ENCODE measurements at places on chromosomes 16 and 17. TPM values are rescaled to one million over a fixed set of nuclear protein-coding genes. Genes with fewer than 3 reads are reported as not detected.
A peak's percentile ranks its signal among the peaks of the same experiment; 100 is the strongest.

DNA sequence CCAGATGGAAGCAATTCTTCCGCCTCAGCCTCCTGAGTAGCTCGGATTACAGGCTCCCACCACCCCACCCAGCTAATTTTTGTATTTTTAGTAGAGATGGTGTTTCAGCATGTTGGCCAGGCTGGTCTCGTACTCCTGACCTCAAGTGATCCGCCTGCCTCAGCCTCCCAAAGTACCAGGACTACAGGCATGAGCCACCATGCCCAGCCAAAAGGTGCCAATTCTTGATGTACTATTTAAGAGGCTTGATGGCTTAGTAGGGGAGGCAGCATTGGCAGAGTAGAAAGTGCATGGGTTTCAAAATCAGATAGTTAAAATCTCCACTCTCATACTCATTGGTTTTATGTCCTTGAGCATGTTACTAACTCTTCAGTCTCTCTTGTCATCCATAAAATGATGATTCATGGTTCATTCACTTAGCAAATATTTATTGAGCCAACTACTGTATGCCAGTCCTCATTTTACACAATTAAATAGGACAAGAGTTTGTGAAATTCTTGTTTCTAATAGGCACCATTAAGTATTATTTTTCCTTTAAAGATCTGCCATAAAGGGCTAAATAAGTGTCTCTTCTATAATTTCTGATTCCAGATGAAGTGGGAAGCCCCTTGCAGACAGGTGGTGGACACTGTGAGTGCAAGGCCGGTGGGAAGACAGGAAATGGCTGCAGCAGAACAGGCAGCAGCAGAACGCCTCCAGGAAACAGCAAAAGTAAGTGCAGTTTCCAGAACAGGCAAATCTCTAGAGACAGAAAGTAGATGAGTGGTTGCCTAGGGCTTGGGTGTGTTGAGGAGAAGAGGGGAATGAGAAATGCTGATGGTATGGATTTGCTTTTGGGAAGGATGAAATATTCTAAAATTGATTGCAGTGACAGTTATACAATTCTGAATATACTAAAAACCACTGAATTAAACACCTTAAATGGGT is 8.2 kb upstream of the RPL27 start:
- no peak for DNase-seq

- no peak for DNase-seq
Measured at GRCh38 chr17:82440469-82440981, 10.0 kb downstream of the CYBC1 start.

DNA sequence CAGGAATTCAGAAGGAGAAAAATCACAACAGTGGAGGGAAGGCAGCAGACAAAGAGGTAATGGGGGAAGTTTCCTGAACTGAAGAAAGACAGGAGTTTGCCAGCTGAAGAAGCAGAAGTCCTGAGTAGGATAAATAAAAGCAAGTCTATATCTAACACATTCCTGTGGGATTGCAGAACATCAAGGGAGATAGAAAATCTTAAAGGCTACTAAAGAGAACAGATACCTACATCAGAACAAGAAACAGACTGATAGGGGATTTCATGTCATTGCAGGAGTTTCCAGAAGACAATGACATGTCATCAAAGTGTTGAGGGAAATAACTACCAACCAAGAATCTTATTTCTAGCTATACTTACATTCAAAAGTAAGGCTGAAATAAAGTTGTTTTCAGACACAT is 21.3 kb upstream of the CRYBA1 start:
- no peak for DNase-seq

DNA sequence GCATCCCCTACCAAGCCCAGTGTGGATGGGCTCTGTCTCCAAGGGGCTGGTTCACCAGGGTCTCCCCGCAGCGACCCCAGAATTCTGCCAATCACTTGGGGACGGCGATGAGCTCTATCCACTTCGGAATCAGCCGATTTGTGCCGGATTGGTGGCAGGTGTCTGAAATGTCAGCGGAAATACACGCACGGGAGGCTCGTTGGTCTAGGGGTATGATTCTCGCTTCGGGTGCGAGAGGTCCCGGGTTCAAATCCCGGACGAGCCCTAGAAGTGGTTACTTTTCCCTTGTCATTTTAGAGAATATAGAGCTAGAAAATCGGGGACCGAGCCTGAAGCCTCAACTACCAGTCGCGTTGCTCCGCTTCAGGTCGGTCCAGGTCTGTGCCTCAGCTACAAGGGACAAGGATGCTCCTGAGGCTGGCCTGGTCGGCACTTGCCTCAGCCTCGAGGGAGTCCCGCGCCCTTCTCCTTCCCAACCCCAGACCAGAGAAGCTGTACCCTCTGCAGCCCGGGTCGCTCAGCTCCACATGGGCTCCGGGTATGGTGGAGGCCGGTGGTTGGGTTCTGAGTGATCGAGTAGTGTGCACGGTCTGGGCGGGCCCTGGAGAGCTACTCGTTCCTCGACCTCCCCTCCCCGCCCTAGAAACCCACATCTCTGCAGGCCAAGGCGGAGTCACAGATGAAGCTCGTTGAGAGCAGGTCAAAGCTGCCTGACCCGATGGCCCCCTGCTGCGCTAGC is 16.0 kb upstream of the OR1F1 start:
- no peak for DNase-seq

DNA sequence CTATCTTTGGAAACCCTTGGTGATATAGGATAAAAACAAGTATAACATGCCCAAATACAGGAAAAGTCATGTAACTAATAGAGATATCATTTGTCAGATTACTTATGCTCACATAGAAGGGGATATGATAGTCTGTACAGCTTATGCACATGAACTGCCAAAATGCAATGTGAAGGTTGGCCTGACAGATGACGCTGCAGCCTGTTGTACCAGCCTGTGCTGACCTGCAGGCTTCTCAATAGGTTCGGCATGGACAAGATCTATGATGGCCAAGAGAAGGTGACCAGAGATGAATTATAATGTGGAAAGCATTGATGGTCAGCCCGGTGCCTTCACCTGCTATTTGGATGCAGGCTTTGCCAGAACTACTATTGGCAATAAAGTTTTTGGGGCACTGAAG is 12.7 kb downstream of the WFIKKN2 start:
- DNase-seq, result no peak

- no peak for DNase-seq
Measured at GRCh38 chr17:14793237-14793636, 471.9 kb downstream of the PMP22 start.

GRCh38 chr17:77544347-77545110 is 403.8 kb downstream of the SEC14L1 start:
- peak; percentile 5 for DNase-seq

GRCh38 chr17:1126250-1126797 is 53.5 kb downstream of the ABR start:
- no peak for DNase-seq

GRCh38 chr16:12158428-12158827 is 181.9 kb downstream of the SNX29 start:
- DNase-seq, result no peak

DNA sequence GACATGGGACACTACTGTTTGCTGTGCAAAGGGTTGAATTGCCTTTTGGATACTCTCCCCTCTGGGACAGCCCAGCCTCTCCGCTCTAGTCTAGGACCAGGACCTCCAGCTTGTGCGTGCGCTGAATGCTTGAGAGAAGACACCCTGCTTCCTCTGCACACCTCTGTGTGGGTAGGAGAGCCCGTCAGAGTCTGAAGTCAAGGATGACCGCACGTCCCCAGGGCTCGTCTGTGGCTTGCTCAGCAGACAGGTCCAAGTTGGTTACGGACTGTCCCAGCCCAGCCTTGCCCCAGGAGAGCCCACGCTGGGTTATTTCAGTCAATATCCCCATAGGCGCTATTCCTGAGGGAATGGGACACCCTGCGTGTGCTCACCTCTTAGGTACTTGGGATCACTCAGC is 3.7 kb downstream of the C16orf89 start:
- no peak for DNase-seq

GRCh38 chr16:66322174-66322573 is 44.3 kb upstream of the CDH5 start:
- DNase-seq, result no peak

DNA sequence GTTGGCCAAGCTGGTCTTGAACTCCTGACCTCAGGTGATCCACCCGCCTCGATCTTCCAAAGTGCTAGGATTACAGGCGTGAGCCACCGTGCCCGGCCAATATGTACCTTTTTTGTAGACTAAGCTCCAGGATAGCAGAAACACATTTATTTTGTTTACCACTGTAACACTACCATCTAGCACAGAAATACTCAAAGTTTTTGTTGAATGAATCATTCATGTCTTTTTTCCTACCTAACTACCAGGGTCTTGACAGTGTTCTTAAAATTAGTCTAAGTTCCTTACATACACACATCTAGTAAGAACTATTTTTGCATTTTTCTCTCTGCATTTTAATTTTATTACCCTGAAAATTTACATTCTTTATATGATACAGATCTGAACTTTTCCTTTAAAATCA is 44.4 kb downstream of the AKAP10 start:
- DNase-seq, result no peak

DNA sequence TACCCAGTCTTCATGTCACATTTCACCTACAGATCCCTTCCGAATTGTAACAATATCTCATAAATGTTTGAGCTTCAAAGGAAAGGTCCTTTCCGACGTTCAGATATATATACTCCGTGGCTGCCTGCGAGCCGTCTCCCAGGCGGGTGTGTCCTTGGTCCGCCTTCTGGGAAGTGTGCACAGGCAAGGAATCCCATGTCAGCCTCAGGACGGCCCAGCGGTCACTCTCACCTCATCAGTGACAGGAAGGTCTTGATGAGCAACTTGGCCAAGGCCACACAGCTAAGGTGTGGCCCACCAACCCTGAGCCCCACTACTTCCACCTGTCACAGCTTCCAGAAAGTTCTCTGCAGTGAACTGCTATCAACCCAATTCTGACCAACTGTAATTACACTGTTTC is 4.3 kb downstream of the LMF1 start:
- DNase-seq, result no peak

Gene C17orf50
- not detected for polyA plus RNA-seq

Gene SULT1A3
- polyA plus RNA-seq, result 43.0 TPM

Gene AIPL1
- not detected for polyA plus RNA-seq

Gene PIK3R6
- 0.25 TPM for polyA plus RNA-seq

Gene EXOC3L1
- polyA plus RNA-seq, result 7.9 TPM

Gene RNF227
- 2.7 TPM for polyA plus RNA-seq

Gene TAT
- polyA plus RNA-seq, result 0.54 TPM

Gene LCAT
- polyA plus RNA-seq, result 0.54 TPM

Gene PIMREG
- 0.45 TPM for polyA plus RNA-seq
